CD4-positive, alpha-beta memory T cell (primary cell): ENCODE measurements at places on chromosomes 16 and 17. TPM values are rescaled to one million over a fixed set of nuclear protein-coding genes. Genes with fewer than 3 reads are reported as not detected.

- H3K27ac ChIP-seq = no peak overlapping the region
- no peak for DNase-seq
- no peaks in the 10 kb centered on the region for H3K36me3 ChIP-seq
These were observed 13.5 kb downstream of the CEP295NL start for GRCh38 chr17:78889531-78889930.

- H3K27ac ChIP-seq = peak overlapping the region; percentile 99
- DNase-seq = no peak
- H3K4me3 ChIP-seq = peak overlapping the region; percentile 89
- H3K36me3 ChIP-seq = peaks cover 37% of the 10 kb centered on the region
These were observed 651 bp upstream of the EIF1 start for GRCh38 chr17:41687828-41688640.

DNA sequence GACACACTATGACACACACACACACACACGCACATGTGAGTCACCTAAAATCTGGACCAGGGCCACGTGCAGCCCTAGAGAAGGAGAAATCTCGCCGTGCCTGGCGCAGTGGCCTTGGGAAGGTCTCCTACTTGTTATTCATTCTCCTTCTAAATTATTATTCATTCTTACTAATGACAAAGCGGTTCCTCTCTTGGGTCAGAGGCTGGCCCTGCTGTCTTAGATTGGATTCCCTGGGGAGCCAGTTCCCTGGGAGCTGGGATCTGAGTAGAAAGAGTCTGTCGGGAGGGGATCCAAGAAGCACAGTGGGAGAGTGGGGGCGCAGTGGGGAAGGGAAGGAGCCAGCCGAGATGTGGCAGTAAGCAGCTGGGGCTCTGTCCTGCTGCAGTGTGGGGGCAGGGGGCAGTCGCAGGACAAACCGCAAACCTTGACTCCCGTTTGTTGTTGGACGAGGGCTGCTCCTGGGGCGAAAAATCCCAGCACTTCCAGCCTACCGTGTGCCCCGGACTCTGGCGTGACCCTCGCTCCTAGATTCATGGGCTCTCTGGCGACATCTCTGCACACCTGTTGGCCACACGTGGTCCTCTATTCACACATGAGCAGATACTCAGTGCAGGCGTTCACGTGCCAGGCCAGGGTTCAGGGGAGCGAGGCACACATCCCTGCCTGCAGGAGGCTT, 18.7 kb upstream of the JPH3 start:
- no peak overlapping the region for H3K4me3 ChIP-seq
- H3K27ac ChIP-seq = no peak overlapping the region
- no peaks in the 10 kb centered on the region for H3K4me1 ChIP-seq
- H3K36me3 ChIP-seq = no peaks in the 10 kb centered on the region
- DNase-seq = no peak
- H3K27me3 ChIP-seq = no peaks in the 10 kb centered on the region

DNA sequence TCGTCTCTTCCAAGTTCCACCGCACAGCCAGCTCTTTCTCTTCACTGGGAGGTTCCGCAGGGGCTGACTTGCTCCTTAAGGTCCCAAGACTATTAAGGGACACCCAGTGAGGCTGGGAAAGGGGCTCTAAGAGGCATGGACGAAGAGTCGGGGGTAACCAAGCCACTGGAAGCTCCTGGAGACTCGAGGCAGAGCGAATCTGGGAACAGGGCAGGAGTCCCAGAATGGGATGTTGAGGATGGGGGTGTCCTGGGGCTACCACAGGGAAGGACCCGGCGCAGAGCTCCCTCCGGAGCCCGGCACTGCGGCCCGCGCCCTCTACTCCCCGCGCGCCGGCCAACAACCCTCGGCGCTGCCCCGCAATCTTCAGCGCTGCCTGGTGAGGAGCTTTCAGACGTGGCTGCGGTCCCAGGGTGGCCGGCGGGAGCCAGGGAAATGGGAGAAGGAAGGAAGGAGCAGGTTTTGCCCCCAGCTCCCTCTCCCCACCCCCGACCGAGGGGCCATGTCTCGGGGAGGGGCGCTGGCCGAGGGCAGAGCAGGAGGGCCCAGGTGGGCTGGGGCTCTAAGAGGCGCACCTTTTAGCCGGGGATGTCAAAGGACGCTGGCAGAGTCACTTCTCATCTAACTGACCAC, 581 bp downstream of the CHST5 start:
- H3K27ac ChIP-seq = no peak overlapping the region
- no peaks in the 10 kb centered on the region for H3K36me3 ChIP-seq
- H3K27me3 ChIP-seq = no peaks in the 10 kb centered on the region

DNA sequence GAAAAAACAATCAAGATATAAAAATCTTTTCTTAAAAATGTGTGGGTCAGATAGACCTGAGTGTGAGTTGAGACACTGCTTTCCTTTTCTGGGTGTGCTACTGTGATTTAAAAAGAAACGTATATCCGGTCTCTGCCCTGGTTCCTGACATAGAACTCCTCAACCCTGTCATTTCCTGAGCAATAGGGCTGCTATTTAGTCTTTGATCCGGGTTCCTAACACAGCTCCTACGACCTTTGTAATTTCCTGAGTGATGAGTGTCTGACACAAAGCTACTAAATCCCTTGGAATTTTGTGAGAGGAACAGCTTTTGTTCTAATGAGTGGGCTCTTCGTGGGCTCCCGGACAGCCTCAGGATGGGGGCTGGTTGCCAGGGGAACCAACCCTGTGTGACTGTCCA, 93.9 kb upstream of the FA2H start:
- H3K4me1 ChIP-seq = peaks cover 25% of the 10 kb centered on the region
- peaks cover 5% of the 10 kb centered on the region for H3K36me3 ChIP-seq
- peak; percentile 56 for DNase-seq

- H3K4me1 ChIP-seq = no peaks in the 10 kb centered on the region
- H3K27ac ChIP-seq = no peak overlapping the region
- H3K4me3 ChIP-seq = no peak overlapping the region
- no peaks in the 10 kb centered on the region for H3K27me3 ChIP-seq
These were observed 259.3 kb downstream of the PARN start for GRCh38 chr16:14370736-14371234.

DNA sequence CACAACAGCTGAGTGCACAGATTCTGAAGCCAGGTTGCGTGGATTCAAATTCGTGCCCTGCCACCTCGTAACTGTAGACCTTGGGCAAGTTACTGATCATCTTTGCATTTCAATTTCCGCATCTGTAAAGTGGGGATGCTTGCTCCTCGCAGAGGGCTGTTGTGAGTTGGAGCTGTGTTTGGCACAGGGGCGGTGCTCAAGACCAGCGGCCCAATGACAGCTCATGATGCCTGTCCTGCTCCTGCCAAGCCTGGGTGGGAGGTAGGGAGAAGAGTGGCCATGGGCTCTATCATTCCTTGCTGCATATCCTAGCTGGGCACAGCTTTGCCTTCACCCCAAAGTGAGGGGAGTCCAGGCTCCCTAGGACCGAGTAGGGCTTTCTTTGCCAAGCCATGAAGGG, 12.6 kb downstream of the NXPH3 start:
- H3K36me3 ChIP-seq = no peaks in the 10 kb centered on the region
- no peak overlapping the region for H3K27ac ChIP-seq
- no peaks in the 10 kb centered on the region for H3K4me1 ChIP-seq

Gene PCGF2
- total RNA-seq = not detected

Gene COL1A1
- total RNA-seq = 1.0 TPM

Gene CCDC57
- total RNA-seq = 88.7 TPM

GRCh38 chr16:31461921-31462804, 2.9 kb downstream of the ARMC5 start:
- no peak overlapping the region for H3K4me3 ChIP-seq
- DNase-seq = no peak
- H3K4me1 ChIP-seq = peaks cover 42% of the 10 kb centered on the region
- H3K36me3 ChIP-seq = peaks cover 4% of the 10 kb centered on the region
- H3K27ac ChIP-seq = no peak overlapping the region
- H3K27me3 ChIP-seq = no peaks in the 10 kb centered on the region

Gene CCT6B
- 2.0 TPM for total RNA-seq

DNA sequence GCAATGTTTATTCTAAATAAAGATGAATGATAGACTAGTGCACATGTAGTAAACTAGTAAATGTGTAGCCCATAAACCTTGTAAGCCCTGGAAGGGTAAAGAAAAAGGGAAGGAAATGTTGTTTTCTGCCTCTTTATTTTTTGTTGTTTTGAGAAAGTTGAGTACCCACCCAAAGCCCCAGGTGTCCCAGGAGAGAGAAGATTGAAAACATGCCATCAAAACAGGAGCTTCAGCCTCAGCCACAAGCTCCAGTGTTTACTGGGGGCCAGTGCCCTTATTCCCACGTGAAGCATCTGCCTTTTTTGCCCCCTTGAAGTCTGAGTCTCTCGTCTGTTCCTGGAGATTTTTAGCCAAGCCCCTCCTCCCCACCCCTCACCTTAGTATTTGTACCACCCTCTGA, 121.5 kb downstream of the PRKCB start:
- no peaks in the 10 kb centered on the region for H3K27me3 ChIP-seq
- H3K4me1 ChIP-seq = peaks cover 76% of the 10 kb centered on the region
- no peaks in the 10 kb centered on the region for H3K36me3 ChIP-seq
- no peak overlapping the region for H3K27ac ChIP-seq

Gene KRTAP4-5
- total RNA-seq = not detected

Gene NPIPA5
- 41.1 TPM for total RNA-seq

DNA sequence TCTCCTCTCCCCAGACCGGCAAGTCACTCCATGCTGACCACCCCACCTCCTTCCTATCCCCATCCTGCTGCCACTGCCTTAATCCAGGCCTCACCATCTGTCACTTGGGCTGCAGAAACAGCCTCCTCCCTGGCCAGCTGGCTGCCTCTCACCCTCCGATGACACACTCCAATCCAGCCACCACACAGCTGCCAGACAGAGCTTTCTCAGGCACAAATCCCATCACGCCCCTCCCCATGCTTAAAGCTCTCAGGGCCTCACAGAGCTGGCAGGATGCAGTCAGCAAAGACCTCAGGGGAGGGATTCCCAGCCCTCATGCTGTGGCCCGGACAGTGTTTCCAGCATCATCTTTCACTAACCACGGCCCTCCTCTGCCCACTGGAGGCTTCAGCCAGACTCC, 13.7 kb downstream of the CAMKK1 start:
- no peak for DNase-seq
- H3K27ac ChIP-seq = no peak overlapping the region
- no peak overlapping the region for H3K4me3 ChIP-seq
- H3K4me1 ChIP-seq = no peaks in the 10 kb centered on the region
- no peaks in the 10 kb centered on the region for H3K36me3 ChIP-seq

Gene UQCRC2
- total RNA-seq = 170 TPM

DNA sequence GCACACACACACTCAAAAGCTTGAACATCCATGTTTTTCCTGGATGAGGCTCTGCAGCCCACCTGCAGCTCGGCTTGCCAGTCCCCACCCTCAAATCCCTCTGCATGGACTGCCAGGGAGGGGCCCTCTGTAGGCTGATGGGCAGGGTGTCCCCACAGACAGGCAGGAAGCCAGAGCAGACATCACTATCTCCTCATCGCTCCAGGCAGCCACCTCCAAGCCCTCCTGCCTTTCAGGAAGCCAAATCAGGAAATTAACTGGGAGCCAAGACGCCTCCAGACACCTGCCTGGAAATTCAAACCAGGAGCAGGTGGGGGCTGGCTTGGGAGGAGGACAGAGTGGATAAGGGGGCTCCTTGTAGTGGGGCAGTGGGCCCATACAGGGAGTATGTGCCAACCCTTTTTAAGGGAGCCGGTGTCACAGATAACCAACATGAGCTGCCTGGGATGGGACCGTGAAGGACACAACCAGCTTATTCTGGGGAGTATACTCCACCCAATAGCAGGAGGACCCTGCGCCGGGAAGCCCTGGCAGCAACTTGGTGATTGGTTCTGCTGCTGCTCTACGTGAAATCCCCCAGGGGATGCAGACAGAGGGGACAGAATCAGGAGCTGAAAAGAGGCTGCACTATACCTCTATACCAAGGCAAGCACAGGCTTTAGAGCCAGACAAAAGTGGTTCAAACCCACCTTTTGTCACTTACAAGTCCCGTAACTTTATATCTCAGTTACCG, 139.1 kb downstream of the CCT6B start:
- H3K27ac ChIP-seq = no peak overlapping the region
- no peaks in the 10 kb centered on the region for H3K36me3 ChIP-seq
- no peaks in the 10 kb centered on the region for H3K4me1 ChIP-seq
- no peaks in the 10 kb centered on the region for H3K27me3 ChIP-seq

Gene RCVRN
- total RNA-seq = not detected

Gene SDF2
- total RNA-seq = 41.5 TPM

DNA sequence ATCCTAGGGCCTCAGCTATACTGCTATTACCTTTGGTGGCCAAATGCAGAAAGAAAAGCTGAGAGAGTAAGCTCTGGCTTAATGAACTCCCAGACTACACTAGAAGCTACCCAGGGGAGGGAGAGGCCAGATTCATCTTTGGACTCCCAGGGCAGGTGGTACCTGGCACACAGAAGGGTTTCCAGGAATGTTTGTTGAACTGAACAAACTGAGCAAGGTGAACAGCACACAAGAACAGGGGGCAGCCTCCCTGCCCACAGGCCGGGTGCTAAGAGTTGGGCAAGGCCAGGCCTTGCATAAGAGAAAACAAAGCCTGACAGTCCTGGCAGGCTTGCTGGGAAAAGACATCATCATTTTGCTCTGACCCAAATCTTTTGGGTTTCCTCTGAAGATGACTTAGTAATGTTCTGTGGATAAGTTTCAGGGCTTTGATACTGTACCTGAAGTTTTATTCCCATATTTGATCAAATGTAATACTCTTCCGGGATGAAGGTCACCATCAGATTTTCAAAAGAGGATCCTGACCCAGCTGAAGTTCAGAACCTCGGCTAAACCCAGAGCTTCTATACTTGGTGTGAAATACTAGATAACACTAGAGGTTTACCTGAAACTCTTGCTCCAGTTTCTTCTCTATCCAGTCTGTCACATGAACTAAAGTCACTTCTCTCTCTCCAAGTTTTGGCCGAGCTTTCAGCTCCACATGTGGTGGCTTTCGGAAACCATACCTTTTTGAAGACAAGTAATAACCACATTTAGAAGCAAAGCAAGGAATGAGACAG, 20.5 kb upstream of the ERN1 start:
- H3K36me3 ChIP-seq = peaks cover 20% of the 10 kb centered on the region
- H3K4me3 ChIP-seq = no peak overlapping the region
- no peak overlapping the region for H3K27ac ChIP-seq
- H3K4me1 ChIP-seq = peaks cover 17% of the 10 kb centered on the region

GRCh38 chr17:37294888-37295287, 80.9 kb upstream of the C17orf78 start:
- no peak for DNase-seq
- no peaks in the 10 kb centered on the region for H3K36me3 ChIP-seq

GRCh38 chr16:11570806-11571205, 15.9 kb downstream of the LITAF start:
- peaks cover 56% of the 10 kb centered on the region for H3K4me1 ChIP-seq
- DNase-seq = no peak
- H3K27me3 ChIP-seq = no peaks in the 10 kb centered on the region
- peaks cover 12% of the 10 kb centered on the region for H3K36me3 ChIP-seq
- no peak overlapping the region for H3K27ac ChIP-seq

Gene PROCA1
- total RNA-seq = 14.3 TPM

DNA sequence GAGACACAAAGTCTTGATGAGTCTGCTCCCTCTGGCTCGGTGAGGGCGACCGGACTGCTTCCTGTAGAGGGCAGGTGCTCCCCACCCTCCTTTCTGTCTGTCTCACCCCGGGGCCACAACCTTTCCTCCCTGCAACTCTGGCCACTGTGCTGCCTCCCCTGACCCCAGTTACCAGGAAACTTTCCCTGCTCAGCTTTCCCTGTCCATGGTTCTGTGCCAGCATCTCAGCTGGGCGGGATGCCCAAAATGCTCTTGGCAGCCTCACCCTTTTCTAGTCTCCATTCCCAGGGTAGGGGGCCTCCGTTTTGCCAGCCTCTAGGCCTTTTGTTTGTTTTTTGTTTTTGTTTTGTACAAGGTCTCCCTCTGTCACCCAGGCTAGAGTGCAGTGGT, 1.4 kb downstream of the PLD2 start:
- H3K27me3 ChIP-seq = no peaks in the 10 kb centered on the region
- no peak for DNase-seq
- H3K36me3 ChIP-seq = no peaks in the 10 kb centered on the region
- H3K27ac ChIP-seq = no peak overlapping the region
- peaks cover 15% of the 10 kb centered on the region for H3K4me1 ChIP-seq

Gene GDPD3
- 31.5 TPM for total RNA-seq

Gene TAT
- total RNA-seq = not detected

Gene GRB7
- not detected for total RNA-seq
